ENCODE measurements at places on chromosomes 1 and 21. TPM values are rescaled to one million over a fixed set of nuclear protein-coding genes. Genes with fewer than 3 reads are reported as not detected.

- DNase-seq: peak; percentile 84
Measured at GRCh38 chr1:150764617-150765101, 919 bp downstream of the CTSS start.

- DNase-seq: no peak
Measured at GRCh38 chr1:92484472-92485380, 2.0 kb downstream of the GFI1 start.

GRCh38 chr1:24932725-24933294 lies 2.7 kb upstream of the RUNX3 start:
- DNase-seq: no peak

The RGS1 gene
- total RNA-seq: not detected

The MROH9 gene
- total RNA-seq: not detected

The F13B gene
- not detected for total RNA-seq

The TMEM222 gene
- total RNA-seq: 46.0 TPM

Measured in astrocyte (in vitro differentiated cells and primary cell).